ENCODE measurements at places on chromosomes 16 and 17.

- no peak for DNase-seq
Observed at GRCh38 chr17:74812109-74813009, 36.2 kb upstream of the NAT9 start.

DNA sequence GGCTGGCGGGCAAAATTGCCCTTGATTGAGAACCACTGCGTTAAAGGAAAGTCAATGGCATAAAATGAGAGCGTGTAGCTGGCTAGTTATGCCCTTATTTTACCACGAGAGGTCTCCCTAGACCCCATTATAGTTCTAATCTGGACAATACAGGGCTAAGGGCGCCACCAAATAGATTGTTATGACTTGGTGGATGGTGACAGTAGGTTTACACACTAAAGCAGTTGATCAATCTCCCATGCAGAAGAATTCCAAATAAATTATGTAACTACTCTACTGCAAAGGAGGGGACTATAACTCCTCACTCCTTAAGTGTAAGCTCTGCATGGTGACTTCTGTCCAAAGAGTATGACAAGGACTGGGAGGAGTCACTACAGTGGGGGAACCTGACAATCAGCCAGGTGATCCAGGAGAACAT, 20.4 kb upstream of the YPEL2 start:
- DNase-seq = peak; percentile 69

- no peak for DNase-seq
Observed at GRCh38 chr16:79072517-79072916, 528.0 kb downstream of the MAF start.

GRCh38 chr16:15553313-15554088, 89.5 kb downstream of the MARF1 start:
- no peak for DNase-seq

DNA sequence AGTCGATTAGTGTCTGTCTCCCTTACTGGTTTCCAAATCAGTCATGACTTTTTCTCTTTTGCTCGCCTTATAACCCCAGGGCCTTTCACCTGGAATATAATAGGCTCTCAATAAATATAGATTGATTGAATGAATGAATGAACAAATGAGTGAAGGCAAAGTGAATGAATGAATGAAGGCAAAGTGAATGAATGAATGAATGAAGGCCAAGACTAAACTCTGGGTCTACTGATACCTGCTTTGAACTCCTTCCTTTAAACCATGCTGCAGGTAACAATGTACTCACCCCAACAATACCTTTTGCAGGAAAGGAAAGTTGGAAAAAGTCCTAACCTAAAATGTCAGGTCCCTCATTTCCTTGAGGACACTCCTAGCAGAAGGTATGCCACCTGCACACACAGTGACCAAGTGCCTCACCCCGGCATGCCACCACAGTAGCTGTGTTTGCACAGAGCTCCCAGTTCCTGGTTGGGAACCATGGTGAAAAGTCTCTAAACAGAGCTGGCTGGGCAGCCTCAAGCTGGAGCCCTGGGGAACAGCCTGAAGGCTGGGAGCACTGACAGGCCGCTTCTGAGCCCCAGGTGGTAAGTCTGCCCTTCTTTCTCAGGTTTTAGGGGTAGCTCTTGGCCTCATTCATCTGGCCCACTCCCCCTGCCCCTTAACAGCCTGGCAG, 42.7 kb upstream of the ANKFN1 start:
- no peak for DNase-seq

DNA sequence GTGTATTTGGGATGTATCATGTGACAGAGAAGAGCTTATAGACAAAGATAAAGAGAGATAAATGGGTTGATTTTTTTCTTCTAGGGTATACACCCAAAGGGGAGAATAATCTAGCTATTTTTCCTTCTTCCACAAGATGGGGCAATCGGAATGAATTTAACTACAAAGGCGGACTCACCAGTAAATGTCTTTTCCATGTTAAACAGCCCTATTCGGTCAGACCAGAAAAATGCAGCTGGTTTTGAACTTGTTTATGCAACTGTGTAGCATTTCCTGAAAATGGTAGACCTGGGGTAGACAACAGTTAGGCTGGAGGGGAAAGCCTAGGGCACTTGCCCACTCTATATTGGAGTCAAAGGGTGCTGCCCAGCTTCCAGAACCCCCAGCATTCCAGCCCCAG, 477.1 kb downstream of the TOX3 start:
- no peak for DNase-seq

- DNase-seq = no peak
Observed at GRCh38 chr17:37801171-37801570, 56.3 kb upstream of the HNF1B start.

DNA sequence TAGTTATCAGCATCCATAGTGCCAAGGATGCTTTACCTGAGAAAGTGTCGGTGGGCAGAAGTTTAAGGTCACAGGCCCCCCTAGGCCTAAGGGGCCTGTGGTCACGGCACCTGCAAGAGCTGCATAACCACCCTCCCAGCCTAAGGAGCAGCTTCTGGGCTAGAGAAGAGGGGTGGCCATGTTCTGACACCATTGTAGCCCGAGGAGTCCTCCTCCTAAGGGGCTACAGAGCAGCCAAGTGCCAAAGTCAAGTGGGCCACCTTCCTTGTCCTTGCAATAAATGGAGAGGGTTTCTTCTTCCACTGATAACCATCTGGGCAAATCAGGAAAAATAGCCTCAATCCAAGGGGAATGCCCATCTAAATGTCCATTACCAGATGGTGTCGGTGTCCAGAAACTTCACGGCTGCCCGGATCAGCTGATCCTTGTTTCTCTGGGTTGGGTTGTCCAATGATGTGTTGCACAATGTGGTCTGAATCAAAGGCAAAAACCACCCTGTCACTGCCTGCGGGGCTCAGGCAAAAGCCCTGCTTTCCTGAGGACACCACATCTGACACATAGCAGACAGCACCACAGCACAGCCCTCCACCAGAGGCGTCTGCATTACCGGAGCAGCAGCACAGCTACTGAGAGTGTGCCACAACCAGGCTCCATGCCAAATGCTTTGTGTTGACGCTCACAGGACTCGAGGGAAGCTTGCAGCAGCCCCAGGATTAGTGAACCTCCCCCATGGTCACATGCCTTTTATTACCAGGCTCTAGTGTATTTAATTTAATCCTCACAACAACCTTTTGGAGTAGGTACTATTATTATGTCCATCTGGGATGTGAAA, 12.8 kb downstream of the ATPAF2 start:
- peak; percentile 85 for DNase-seq

- DNase-seq = no peak
Observed at GRCh38 chr16:88484505-88485365, 31.7 kb downstream of the ZFPM1 start.

DNA sequence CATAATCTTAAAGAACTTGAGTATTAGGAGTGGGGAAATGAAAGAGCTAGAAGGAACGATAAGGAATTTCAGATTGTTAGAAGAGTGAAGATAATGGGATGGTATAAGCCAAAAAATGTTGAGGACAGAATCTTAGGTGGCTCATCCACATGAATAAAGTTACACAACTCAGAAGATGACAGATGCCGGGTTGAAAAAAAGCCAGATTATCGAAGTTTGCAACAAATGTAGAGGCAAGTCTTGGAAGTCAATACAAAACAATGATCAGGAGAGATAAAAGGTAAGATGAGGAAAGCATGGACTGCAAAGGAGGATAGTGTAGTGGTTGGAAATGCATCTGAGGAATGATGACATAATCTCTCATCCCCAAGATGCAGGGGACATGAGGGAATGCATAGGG, 45.1 kb upstream of the TAOK1 start:
- DNase-seq = no peak

DNA sequence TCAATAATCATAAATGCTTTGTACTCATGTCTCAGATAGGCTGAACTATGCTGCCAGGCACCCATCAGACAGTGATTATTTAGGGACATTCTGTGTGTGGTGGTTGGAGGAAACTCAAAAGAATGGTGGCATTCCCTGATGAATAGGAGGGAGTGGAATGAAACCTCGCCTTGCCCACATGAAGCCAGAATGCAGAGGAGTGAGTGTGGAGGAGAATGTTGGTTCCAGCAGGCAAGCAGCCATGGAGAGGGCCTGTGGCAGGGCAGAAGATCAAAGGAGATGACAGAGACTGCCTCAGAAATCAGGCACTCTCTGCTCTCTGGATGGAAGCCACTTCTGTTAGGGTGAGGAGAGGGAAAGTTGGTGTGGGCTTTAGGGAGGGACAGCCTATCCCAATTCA, 22.5 kb downstream of the KCTD19 start:
- DNase-seq = peak; percentile 15

GRCh38 chr16:88289561-88289960, 93.2 kb upstream of the ZNF469 start:
- DNase-seq = no peak

GRCh38 chr16:51665436-51665998, 514.4 kb upstream of the SALL1 start:
- no peak for DNase-seq

DNA sequence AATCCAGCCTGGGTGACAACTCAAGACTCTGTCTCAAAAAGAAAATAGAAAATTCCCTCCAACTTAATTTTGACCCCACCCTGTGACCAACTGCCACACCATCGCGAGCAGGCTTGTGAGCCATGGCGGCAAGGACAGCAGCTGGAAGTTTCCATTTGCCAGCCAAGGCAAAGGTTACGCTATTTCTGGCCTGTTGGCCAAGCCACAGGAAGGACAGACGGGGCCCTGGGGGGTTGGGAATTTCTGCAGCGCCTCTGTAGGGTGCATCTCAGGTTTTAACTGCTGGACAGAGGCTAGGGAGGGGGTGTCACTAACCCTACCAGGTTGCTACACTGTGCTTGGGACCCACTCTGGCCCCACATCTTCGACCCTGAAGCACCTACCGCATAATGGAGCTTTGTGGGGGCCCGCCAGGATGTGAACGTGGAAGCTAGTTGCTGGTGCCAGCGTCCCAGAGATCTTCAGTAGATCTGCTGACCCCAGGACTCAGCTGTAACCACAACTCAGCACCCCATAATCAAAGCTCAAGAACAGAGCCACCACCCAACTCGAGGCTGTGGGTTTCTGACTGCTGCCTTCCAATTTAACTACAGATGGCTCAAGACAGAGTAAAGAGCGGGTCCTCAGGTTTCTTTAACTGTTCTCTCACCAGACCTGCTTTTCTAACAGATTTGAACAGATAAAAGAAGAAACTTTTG, 10.9 kb downstream of the KIFC3 start:
- DNase-seq = no peak

DNA sequence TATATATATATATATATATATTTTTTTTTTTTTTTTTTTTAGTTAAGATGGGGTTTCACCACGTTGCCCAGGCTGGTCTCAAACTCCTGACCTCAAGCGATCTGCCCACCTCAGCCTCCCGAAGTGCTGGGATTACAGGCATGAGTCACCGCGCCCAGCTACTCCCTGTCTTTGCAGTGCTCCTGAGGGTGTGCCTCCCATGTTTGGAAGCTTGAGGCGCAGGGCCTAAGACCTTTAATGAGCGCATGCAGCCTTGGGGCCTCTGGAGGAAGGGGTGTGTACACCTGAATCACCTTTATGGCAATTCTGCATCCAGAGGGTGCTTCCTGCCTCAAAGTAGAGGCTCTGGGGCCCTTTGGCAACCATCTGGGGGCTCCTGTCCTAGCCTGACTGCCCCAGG, 219.4 kb upstream of the CIBAR2 start:
- no peak for DNase-seq

- DNase-seq = no peak
Observed at GRCh38 chr17:70091005-70091568, 16.1 kb downstream of the KCNJ16 start.

GRCh38 chr17:34451313-34451712, 88.3 kb upstream of the CCL1 start:
- no peak for DNase-seq

GRCh38 chr16:89422905-89423630, 67.3 kb downstream of the ANKRD11 start:
- peak; percentile 67 for DNase-seq

DNA sequence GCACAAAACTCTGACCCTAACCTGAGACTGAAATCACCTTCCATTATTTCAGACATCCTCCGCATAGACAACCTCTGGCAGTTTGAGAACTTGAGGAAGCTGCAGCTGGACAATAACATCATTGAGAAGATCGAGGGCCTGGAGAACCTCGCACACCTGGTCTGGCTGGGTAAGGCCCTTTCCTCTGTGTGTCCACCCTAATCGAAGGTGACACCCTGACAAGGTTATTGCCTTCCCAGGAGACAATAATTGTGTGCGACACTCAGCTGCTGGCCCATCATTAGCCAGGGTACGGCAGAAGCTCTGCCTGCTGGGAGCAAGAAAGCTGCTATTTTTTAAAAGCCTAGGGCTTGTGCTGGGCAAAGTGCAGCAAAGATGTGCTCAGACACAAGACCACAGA, 11.1 kb downstream of the DRC3 start:
- DNase-seq = no peak

GRCh38 chr17:27495460-27495859, 39.2 kb downstream of the KSR1 start:
- no peak for DNase-seq

- DNase-seq = peak; percentile 93
Observed at GRCh38 chr16:48623304-48624016, 13.5 kb upstream of the N4BP1 start.

- no peak for DNase-seq
Observed at GRCh38 chr16:54890381-54890780, 40.3 kb upstream of the IRX5 start.

DNA sequence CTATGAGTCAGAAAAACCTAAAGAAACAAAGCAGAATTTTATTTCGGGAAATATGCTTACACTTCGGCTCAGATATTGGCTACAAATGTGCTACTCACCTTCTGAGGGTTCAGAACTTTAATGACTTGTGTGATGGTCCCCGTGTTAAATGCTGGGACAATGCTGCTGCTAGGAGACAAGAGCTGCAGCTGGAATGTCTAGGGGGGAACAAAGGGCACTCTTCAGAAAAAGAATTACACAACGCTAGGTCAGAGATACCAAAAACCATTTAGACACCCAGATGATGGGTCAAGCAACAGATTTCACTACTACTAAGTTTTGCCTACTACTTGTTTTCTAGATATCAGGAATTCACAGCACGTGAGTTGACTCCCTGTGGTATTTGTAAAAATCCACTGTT, 10.0 kb upstream of the PHLPP2 start:
- DNase-seq = no peak
